ENCODE measurements at places on chromosomes 7 and 10. TPM values are rescaled to one million over a fixed set of nuclear protein-coding genes. Genes with fewer than 3 reads are reported as not detected.

GIMAP1 gene
- total RNA-seq = not detected

DNA sequence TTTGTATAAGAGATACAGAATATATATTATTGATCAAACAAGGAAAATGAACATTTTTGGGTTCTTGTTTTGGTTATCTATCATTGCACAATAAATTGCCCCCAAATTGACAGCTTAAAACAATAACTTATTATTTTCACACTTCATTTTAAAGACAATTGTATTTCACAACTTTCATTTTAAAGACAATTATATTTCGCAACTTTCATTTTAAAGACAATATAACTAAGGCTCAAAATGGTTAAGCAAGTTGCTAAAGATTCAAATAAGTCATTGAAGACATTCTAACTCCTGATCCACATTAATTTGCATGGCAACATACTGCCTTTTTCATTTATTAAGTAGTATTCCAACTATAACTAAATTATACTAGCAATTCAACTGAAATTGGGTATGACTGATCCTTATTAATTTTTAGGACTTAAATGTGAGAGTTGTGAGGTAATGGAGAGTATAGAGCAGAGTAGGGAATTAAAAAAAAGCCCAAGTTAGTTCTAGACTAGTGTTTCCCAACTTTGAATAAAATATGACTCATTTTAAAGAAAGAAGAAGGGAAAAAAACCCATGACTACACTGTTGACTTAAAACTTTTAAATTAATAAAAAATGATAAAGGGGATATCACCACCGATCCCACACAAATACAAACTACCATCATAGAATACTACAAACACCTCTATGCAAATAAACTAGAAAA lies 9.9 kb upstream of the STEAP2 start:
- no peak for DNase-seq

GRCh38 chr10:125035588-125036295 lies 93.8 kb downstream of the ZRANB1 start:
- DNase-seq = no peak

DNA sequence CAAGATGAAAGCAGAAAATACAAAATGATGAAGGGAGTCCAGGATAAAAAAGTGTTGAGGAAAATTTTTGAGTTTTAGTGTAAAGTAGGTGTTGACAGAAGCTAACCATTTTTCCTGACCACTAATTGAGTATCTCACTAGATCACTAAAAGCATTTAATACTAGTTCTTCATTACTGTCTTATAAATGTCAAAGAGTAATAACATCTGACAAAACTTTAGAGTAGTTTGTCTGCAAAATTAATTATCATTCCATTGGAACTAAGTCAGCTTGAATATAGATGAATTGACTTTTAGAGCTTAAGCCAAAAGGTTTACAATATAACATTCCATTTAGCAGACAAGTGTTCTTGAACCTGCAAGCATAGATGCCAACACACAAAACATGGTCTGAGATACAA lies 232.9 kb downstream of the FOXP2 start:
- DNase-seq = no peak

PTPN20 gene
- total RNA-seq = not detected

MEOX2 gene
- total RNA-seq = not detected

DNA sequence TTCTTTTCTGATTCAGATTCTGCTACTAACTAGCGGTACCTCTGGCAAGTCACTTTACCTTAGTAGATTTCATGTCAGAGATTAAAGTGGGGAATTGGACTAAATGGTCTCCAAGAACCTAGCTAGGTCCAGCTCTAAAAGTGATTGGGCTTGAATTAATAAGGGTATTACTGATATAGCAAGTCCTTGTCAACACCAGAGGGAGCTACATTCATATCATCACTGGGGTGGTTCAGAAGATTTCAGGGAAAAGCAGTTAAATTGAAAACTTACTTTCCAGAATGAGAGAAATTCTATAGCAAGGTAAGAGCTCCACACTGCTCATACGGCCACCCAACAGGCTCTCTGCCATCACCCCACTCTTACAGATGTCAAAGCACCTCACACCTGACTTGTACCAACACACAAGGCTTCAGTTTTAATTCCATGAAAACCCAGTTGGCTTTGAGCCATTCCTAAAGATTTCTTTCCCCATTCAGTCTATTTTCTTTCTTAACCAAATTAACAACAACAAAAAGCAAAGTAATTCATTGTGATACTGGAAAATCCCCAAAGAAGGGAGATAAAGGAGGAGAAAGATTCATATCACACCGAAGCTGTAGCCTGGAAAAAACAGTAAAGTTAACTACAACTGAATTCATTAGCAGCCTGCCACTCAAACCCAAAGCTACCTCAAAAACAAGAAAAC lies 38.0 kb upstream of the SPOCK2 start:
- DNase-seq = peak; percentile 23

DNA sequence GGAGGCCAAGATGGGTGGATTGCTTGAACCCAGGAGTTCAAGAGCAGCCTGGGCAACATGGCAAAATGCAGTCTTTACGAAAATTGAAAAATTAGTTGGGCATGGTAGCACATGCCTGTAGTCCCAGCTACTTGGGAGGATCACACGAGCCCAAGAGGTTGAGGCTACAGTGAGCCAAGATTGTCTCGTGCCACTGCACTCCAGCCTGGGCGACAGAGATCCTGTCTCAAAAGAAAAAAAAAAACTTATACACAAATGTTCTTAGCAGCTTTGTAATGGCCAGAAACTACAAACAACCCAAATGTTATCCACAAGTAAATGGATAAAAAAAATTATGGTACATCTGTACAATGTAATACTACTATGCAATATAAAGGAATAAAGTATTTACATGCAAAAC lies 12.6 kb downstream of the NT5C2 start:
- no peak for DNase-seq
